ENCODE measurements at places on chromosomes 2 and 18. TPM values are rescaled to one million over a fixed set of nuclear protein-coding genes. Genes with fewer than 3 reads are reported as not detected.

COL4A3 gene
- total RNA-seq: 0.42 TPM

RASGRP3 gene
- total RNA-seq: 5.7 TPM

CCDC141 gene
- 1.9 TPM for total RNA-seq

DNA sequence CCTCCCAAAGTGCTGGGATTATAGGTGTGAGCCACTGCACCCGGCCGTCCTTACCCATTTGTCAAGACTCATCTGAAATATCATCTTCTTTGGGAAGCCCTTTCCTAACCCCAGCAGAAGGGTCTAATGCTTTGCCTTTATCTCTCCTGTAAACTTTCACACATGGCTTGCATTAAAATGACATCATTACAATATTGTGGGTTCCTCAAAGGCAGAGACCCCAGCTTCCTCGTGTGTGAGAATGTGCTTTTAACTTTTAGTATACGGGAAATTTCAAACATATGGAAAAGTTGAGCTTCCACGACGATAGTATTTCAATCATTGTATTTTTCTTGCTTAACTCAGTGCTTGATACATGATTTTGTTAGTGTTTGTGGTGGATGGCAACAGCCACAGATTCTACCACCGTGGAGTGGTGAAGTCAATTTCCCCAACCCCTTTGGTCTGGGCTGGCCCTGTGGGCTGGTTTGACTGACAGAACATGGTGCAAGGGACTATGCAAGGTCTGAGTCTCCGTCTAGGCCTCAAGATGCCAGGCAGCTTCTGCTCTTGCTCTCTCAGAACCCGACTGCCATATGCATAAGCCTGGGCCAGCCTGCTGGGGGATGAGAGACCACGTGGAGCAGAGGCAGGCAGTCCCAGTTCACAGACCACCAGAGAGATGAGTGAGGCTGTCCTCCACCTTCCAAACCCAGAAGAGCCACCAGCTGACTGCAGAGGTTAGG is 39.9 kb downstream of the NGEF start:
- no peak for ATAC-seq

Measured in activated T-helper 17 cell treated with anti-CD3 and anti-CD28 coated beads, Interleukin-2, amount 50 U/mL, for 72 hours (primary cell).